Mesendoderm (in vitro differentiated cells): ENCODE measurements at places on chromosomes 11 and 22.

- H3K4me3 ChIP-seq: no peak overlapping the region
- no peak overlapping the region for H3K27ac ChIP-seq
- H3K36me3 ChIP-seq: no peaks in the 10 kb centered on the region
- no peak for DNase-seq
- H3K27me3 ChIP-seq: no peaks in the 10 kb centered on the region
- H3K4me1 ChIP-seq: no peaks in the 10 kb centered on the region
Measured at GRCh38 chr11:113675565-113675964, 30.5 kb downstream of the TMPRSS5 start.

DNA sequence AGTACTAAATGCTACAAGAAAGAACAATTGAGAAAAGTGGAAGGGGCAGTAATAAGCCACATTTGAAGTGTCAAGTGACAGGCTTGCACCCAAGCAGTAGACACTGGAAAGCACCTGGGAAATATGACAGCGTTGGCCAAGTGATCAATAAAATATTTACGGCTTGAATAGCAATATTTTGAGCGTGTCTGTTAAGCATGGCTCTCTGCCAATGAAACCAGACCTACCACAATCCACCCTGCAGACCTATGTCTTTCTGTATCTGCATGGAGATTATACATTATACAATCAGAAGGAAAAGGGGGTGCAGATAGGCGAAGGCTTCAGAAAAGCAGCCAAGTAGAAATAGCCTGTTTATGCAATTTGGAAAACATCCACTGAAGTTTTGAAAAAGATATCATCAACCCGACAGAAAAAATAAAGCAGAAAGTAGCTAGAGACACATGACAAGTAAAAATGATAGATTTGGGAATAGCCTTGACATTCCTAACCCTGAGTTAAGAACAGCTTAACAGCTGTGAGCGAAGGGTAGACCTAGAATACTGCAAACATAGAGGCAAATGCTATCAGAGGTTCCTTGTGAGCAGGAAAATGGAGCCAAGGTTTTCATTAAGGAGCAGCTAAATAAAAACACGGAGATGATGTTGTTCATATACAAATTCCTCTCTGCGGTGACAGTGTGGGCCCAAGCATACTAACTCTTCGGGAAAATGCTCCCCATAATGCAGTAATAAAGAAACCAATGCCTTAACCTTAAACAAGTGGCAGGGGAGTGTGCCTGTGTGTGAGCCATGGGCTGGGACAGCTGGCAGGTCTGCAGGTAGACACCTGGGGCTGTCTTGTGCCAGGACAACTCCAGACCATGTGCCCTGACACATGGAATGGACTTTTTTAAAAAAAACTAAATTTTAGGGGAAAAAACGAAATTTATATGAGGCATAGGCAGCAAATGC, 71.3 kb downstream of the ETS1 start:
- peaks cover 2% of the 10 kb centered on the region for H3K36me3 ChIP-seq
- no peaks in the 10 kb centered on the region for H3K27me3 ChIP-seq
- H3K4me1 ChIP-seq: peaks cover 7% of the 10 kb centered on the region
- no peak overlapping the region for H3K4me3 ChIP-seq
- H3K27ac ChIP-seq: no peak overlapping the region

GRCh38 chr11:65209711-65210360, 28.1 kb downstream of the CAPN1 start:
- peaks cover 9% of the 10 kb centered on the region for H3K4me1 ChIP-seq
- no peak overlapping the region for H3K27ac ChIP-seq
- no peak for DNase-seq
- peaks cover 9% of the 10 kb centered on the region for H3K36me3 ChIP-seq

GRCh38 chr11:111531687-111532364, 8.7 kb upstream of the LAYN start:
- H3K4me3 ChIP-seq: no peak overlapping the region
- no peaks in the 10 kb centered on the region for H3K36me3 ChIP-seq
- no peaks in the 10 kb centered on the region for H3K27me3 ChIP-seq
- DNase-seq: peak; percentile 57
